ENCODE measurements at places on chromosomes 7 and 10.

GRCh38 chr7:151696721-151697514 lies 177.2 kb upstream of the RHEB start:
- no peak for DNase-seq
- no peak overlapping the region for H3K4me3 ChIP-seq
- peaks cover 18% of the 10 kb centered on the region for H3K4me1 ChIP-seq
- H3K36me3 ChIP-seq, result peaks cover 8% of the 10 kb centered on the region

GRCh38 chr10:34955391-34955790 lies 134.8 kb downstream of the CUL2 start:
- no peaks in the 10 kb centered on the region for H3K36me3 ChIP-seq
- H3K27ac ChIP-seq, result no peak overlapping the region
- no peak overlapping the region for H3K4me3 ChIP-seq

DNA sequence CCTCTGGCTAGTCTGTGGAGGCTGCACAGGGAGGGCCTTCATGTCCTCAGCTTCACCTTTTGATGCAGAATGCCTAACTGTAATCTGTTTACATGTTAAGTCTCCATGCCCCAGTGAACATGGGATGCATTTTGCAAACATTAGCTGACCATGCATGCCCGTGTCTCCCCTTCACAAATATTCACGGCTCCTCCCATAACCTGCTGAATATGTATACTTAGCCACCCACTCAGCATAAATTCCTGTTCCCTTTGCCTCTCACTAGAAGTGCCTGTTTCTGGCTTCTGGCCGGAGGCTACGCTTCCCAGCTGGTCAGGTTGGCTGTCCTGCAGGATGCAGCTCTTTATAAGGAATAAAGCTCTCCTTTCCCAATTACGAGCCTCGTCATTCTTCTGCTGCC lies 552.7 kb downstream of the DNAJB6 start:
- DNase-seq, result no peak
- H3K27ac ChIP-seq, result no peak overlapping the region
- H3K27me3 ChIP-seq, result no peaks in the 10 kb centered on the region
- no peaks in the 10 kb centered on the region for H3K4me1 ChIP-seq

- H3K4me1 ChIP-seq, result no peaks in the 10 kb centered on the region
- H3K27me3 ChIP-seq, result no peaks in the 10 kb centered on the region
- H3K27ac ChIP-seq, result no peak overlapping the region
- no peaks in the 10 kb centered on the region for H3K36me3 ChIP-seq
- no peak for DNase-seq
- no peak overlapping the region for H3K4me3 ChIP-seq
These were observed 86.6 kb downstream of the ABLIM1 start for GRCh38 chr10:114571316-114571999.

DNA sequence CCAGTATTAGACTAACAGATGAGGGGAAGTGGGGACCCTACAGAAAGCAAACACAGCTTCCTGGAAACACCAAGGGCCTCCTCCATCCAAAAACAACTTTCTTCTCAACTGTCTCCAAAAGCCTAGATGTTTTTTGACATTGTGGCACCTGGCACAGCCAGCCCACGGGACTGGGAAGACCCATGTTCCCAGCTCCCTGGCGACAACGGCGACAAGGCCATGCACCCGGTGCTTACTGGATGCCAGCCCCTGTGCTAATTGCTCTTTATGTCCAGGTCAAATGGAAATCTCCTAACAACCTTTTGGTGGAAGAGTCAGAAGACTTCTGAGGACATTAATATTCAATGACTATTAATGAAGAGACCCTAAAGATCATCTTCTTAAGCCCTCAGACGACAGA lies 7.1 kb downstream of the FGFR2 start:
- peaks cover 24% of the 10 kb centered on the region for H3K27me3 ChIP-seq
- no peak overlapping the region for H3K27ac ChIP-seq
- no peak overlapping the region for H3K4me3 ChIP-seq
- DNase-seq, result no peak

GRCh38 chr10:16652154-16652553 lies 130.5 kb upstream of the C1QL3 start:
- H3K27ac ChIP-seq, result no peak overlapping the region
- H3K4me3 ChIP-seq, result no peak overlapping the region
- no peaks in the 10 kb centered on the region for H3K4me1 ChIP-seq

DNA sequence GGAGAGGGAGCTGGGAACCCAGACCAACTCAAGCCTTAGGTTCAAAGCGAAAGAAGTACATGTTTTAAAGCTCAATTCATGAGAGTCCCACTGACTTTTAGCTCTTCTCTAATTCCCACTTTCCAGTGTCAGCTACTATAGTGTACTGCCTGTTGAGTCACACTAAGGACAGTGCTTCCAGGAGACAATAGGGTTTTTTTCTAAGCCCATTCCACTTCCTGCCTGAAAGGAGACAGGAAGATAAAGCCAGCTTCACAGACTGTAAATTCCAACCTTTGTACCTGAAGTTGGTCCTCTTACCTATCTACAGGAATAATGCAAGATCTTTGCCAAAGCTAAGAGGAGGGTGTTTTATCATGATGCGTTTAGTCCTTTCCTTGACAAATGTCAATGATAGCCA lies 4.4 kb downstream of the MSRB2 start:
- DNase-seq, result no peak
- H3K27me3 ChIP-seq, result no peaks in the 10 kb centered on the region
- H3K27ac ChIP-seq, result no peak overlapping the region
- H3K36me3 ChIP-seq, result peaks cover 12% of the 10 kb centered on the region
- no peak overlapping the region for H3K4me3 ChIP-seq

DNA sequence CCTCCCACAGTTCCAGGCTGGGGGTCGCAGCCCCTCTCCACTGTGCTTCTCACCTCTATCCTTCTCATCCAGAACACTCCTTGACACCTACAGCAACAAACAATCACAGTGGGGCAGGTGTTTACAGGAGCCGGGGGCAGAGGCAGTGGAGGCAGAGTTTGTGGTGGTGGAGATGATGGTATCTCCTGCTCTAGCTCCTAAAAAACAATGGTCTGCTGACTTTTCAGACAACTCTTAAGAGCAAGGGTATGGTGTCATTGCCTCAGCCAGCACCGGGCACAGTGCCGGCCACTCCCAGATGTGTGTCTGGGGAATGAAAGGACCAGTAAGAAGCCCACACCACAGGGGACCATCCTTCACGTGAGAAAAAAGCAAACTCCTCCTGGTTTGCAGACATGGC lies 36.3 kb upstream of the ANTXRL start:
- H3K4me3 ChIP-seq, result no peak overlapping the region
- no peak for DNase-seq
- no peaks in the 10 kb centered on the region for H3K36me3 ChIP-seq
- no peak overlapping the region for H3K27ac ChIP-seq

DNA sequence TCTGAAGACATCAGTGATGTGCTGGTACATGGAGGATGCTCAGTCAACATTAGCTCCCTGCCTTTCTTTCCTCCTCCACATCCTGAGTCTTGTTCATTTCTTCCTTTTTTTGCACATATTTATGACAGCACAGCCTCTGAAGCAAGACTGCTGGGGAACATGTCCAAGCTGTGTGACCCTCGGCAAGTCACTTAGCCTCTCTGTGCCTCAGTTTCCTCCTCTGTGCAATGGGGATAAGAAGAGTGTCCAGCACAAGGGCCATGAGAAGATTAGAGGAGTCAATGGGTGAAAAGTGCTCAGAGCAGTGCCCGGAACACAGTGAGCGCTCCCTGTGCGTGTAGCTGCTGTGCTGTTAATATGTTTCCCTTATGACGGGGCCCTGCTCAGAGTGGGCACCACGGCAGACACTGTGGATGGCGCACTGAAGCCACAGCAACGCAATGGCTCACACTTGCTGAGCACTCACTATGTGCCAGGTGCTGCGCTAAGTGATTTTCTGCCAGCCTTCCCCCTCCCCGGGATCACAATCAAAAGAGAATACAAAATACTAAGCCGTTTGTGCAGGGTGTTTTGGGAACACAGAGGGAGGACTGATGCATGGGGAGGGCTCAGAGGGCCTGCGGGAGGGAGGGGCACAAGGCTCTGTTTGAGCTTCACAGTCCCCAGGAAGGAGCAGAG lies 28.7 kb downstream of the ZCCHC24 start:
- H3K36me3 ChIP-seq, result no peaks in the 10 kb centered on the region
- H3K4me1 ChIP-seq, result peaks cover 14% of the 10 kb centered on the region
- H3K4me3 ChIP-seq, result no peak overlapping the region
- DNase-seq, result no peak
- no peaks in the 10 kb centered on the region for H3K27me3 ChIP-seq

DNA sequence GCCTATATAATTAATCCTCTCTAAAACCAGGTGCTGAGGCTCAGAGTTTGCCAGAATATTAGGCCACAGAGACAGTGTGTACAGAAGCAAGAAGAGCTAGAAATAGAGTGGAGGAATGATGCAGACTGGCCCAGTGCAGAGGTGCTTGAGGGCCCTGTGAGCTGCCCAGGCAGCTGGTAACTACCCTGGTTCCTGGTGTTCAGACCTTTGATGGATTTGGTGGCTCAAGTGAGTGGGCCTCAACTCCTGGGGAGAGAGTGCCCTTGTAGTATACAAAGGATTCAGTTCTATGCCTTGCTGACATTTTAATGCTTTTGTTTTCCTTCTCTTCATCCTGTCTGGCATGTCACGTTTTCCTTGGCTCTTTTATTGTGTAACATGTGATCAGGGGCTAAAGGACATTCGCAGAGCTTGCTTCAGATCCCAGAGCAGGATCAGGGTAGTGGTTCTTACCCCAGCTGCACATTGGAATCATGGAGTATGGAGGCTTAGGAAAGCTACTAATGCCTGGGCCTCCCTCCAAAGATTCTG lies 20.0 kb downstream of the LRRC4 start:
- no peak overlapping the region for H3K4me3 ChIP-seq
- H3K36me3 ChIP-seq, result no peaks in the 10 kb centered on the region
- no peak overlapping the region for H3K27ac ChIP-seq

DNA sequence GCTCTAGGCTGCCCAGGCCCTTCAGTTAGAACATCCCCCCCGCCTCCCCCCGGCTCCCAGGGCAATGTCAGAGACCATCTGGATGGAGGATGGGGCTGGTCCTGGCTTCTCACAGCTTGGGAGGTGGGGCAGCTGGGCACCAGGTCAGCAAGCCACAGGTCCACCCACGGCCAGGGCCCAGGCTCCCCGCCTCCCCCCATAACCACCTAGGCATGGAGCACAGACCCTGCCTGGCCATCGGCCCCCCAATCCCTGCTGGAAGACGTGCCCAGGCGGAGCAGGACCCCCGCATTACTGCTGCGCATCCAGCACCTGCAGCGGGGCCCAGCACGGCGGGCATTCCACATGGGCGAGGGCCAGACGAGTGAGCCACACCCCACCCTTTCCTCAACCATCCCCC lies 169.6 kb downstream of the ELFN1 start:
- H3K27ac ChIP-seq, result no peak overlapping the region
- no peaks in the 10 kb centered on the region for H3K27me3 ChIP-seq
- no peak overlapping the region for H3K4me3 ChIP-seq
- H3K4me1 ChIP-seq, result peaks cover 10% of the 10 kb centered on the region
- DNase-seq, result no peak

GRCh38 chr10:97676770-97677581 lies 10.1 kb downstream of the AVPI1 start:
- H3K27me3 ChIP-seq, result no peaks in the 10 kb centered on the region
- H3K4me3 ChIP-seq, result no peak overlapping the region
- H3K27ac ChIP-seq, result peak overlapping the region; percentile 30
- peaks cover 9% of the 10 kb centered on the region for H3K36me3 ChIP-seq
- H3K4me1 ChIP-seq, result peaks cover 10% of the 10 kb centered on the region
- peak; percentile 55 for DNase-seq

- H3K27me3 ChIP-seq, result no peaks in the 10 kb centered on the region
- DNase-seq, result no peak
- H3K27ac ChIP-seq, result no peak overlapping the region
- H3K36me3 ChIP-seq, result no peaks in the 10 kb centered on the region
These were observed 93.6 kb downstream of the CACNB2 start for GRCh38 chr10:18233775-18234174.

GRCh38 chr10:64465653-64466052 lies 944.5 kb downstream of the REEP3 start:
- H3K27me3 ChIP-seq, result no peaks in the 10 kb centered on the region
- H3K27ac ChIP-seq, result no peak overlapping the region
- H3K4me1 ChIP-seq, result no peaks in the 10 kb centered on the region
- H3K4me3 ChIP-seq, result no peak overlapping the region
- no peaks in the 10 kb centered on the region for H3K36me3 ChIP-seq

GRCh38 chr7:29424984-29425309 lies 138.7 kb upstream of the PRR15 start:
- H3K4me3 ChIP-seq, result no peak overlapping the region
- DNase-seq, result no peak
- H3K4me1 ChIP-seq, result no peaks in the 10 kb centered on the region
- no peaks in the 10 kb centered on the region for H3K27me3 ChIP-seq

DNA sequence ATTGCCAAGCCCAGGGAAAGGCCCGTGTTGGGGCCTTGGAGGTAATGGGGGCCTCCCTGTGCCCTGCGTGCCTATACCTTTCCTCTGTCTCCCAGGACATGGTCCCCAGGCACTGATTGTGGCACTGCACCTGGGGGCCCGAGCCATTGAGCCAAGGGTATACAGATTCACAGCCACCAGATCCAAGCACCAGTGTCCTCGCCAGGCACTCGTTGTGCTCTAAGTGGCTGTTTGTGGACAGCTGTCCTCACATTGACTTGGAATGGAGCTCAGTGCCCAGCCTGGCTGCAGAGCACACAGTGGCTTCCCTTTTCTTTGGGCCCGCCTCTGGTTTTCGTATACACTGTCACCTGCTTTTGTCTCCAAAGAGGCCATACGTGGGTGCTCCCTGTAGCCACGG lies 72.0 kb upstream of the BTBD16 start:
- no peaks in the 10 kb centered on the region for H3K4me1 ChIP-seq
- H3K27ac ChIP-seq, result no peak overlapping the region
- no peak for DNase-seq
- H3K4me3 ChIP-seq, result no peak overlapping the region

DNA sequence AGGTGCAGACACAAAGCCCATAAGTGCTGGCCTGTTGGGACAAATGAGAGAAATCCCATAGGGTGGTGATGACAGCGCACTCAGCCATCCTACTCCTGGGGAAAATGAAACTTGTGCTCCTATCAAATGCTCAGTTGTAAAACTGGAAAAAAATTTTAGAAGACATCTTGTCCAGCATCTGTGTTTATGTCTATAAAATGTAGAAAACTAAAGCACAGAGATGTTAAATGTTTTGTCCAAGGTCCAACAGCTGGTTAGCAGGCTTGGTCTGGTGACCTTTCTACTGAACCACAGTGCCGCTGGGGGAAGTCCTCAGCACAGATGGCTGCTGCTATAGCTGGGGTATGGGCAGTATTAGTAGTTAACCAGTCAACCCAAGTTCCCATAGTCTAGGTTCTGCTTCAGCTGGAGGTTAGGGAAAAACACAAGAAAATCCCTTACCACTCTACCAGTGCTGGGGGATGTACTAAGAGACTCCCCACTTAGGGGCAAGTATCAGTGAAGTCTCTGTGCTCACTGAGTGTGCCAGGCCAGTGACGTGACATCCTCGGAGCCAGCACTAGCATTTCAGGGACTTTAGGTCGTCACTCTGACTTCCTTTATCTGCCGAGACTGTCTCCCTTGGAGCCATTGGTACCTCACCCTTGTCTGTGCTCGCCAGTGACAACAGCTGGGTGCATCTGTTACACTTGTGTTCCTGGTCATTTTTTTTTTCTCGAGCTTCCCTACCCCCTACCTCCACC lies 1.9 kb downstream of the TSPAN33 start:
- H3K4me1 ChIP-seq, result peaks cover 77% of the 10 kb centered on the region
- H3K27me3 ChIP-seq, result no peaks in the 10 kb centered on the region
- H3K36me3 ChIP-seq, result peaks cover 8% of the 10 kb centered on the region
- peak overlapping the region; percentile 98 for H3K4me3 ChIP-seq

GRCh38 chr10:97184971-97185325 lies 811 bp downstream of the SLIT1 start:
- no peak for DNase-seq
- H3K27ac ChIP-seq, result no peak overlapping the region
- peaks cover 14% of the 10 kb centered on the region for H3K4me1 ChIP-seq
- peak overlapping the region; percentile 29 for H3K4me3 ChIP-seq
- H3K27me3 ChIP-seq, result peaks cover 81% of the 10 kb centered on the region
- peaks cover 8% of the 10 kb centered on the region for H3K36me3 ChIP-seq
